ENCODE measurements at places on chromosomes 4 and X. TPM values are rescaled to one million over a fixed set of nuclear protein-coding genes. Genes with fewer than 3 reads are reported as not detected.

SPANXN3 gene
- not detected for total RNA-seq

GLRB gene
- 19.0 TPM for total RNA-seq

TRPC3 gene
- 0.98 TPM for total RNA-seq

GRCh38 chrX:11941571-11941970 is 183.5 kb downstream of the MSL3 start:
- DNase-seq: no peak

DNA sequence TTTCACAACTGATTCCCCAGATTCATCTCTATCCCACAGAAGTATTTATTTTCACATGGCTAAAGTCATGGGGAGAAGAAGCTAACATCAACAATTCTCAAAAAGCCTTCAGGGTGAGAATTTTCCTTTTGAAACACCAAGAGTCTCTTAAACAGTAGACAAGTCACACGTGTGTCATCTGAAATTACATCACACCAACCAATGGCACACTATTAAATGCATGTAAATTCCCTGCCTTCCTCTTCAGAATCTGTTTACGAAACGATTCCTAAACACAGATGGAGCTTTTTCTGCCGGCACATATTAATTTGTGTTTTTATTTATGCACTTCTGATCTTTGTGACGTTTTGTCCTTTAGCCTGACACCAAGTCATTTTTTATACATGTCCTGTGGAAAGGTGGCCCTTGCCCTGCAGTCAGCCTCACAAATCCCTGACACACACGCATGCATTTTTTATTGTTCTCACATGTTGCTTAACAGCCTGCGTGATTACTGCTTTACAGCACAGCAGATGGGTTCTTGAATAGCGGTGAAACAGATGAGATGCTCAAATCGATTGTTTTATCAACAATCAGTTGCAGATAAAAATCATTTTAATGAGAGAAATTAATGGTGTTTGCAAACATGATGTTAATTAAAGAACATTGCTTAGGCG is 735.9 kb upstream of the TENM3 start:
- DNase-seq: no peak

Data from breast epithelium (tissue), 4 donors.